ENCODE measurements at places on chromosomes 6 and 20.

DNA sequence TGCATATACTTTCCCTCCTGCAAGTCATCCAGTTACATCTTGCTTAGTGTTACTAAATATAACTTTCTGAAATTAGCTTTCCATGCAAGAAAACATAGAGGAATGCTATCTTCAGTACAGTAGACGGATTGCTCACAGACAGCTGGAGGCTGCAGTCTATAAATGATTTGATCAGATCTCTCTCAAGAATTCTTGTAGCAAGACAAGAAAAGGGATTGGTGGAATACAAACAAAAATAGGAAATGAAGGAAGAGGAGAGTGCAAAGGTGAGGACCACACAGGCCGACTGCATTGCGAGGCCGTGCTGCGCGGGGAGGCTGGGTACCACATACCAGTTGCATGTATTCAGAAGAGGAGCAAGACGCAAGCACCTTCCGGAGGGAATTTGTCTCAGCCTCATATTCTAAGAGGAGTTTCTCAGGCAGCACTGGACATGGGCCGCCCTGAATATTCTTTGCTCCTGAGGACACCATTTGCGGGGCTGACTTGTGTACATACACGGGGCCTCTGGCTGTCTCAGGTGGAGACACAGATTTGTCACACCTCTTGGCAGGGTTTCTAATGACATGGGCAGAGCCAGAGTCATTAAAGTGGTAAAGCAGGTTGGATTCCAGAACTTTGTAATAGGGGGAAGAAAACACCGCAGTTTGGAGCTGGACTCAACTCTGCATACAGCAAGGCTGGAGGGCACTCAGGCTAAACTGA lies 22.7 kb upstream of the KIF25 start:
- no peak for DNase-seq

DNA sequence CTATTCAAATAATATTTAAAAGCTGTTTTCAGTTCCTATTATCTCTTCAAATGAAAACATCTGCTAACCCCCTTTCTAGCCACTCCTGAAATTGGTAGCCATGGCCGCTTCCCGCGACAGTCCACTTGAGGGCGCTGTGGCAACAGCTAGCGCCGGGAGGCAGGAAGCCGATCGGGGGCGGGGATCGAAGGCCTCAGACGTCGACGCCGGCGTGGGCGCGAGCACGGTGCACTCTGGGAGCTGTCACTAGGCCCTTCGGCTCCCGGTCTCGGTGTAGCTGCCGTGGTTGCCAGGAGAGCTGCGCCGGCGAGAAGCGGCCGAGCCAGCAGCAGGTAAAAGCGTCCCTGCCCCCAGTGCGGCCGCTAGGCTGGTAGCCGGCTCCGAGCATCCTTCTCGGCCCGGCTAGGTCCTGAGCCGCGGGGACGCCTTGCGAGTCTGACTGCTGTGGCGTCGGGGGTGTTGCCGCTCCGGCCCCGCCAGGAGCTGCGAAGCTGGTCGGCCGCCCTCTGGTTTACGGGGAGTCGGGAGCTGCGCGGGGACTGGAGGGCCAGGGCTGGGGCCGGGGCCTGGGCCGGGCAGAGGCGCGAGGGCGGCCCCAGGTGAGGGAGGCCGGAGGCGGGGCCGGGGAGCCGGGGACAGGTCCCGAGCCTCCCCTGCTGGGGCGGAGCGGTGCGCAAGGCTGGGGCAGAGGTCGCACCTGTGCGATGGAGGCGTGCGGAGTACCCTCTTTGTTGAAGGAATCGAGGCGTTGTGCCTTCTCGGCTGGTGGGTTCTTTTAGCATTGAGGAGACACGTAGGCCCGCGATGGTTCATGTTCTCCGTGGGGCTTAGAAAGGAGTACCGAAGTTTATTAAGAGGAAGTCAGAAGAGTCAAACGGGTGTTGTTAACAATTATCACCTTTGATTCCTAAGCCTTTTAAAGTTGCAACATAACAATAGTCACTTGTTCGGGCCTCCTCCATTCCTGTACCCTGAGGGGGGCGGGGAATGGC lies at the start of gene DOP1A:
Gene DOP1A, plus strand, starts transcription at position 224 of the 992 bp plus-strand sequence. CDS start 29,307 bp downstream, outside the sequence.
- DNase-seq = peak; percentile 64

- no peak for DNase-seq
These were observed 235.8 kb upstream of the RIN2 start for GRCh38 chr20:19522071-19522801.

- no peak for DNase-seq
These were observed 16.7 kb upstream of the DEF6 start for GRCh38 chr6:35280903-35281302.

DNA sequence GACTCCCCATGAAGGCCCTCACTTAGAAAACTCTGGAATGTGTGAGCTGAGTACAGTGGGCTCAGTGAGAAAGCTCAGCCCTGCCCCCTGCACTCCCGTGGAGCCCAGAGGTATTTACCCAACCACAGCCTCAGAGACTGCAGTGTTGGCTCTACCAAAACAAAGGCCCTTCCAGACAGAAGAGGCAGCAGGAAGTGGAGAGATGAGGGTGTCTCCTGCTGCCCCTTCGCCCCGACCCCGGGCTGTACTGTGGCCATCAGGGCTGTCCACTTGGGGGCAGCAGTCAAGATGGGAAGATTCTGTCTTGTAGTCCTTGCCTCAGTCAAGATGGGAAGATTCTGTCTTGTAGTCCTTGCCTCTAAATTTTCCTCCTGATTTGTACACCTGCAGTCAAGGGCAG lies 341.3 kb downstream of the TAF4 start:
- DNase-seq = peak; percentile 17

- DNase-seq = no peak
These were observed 20.0 kb upstream of the NFATC2 start for GRCh38 chr20:51562332-51563173.

DNA sequence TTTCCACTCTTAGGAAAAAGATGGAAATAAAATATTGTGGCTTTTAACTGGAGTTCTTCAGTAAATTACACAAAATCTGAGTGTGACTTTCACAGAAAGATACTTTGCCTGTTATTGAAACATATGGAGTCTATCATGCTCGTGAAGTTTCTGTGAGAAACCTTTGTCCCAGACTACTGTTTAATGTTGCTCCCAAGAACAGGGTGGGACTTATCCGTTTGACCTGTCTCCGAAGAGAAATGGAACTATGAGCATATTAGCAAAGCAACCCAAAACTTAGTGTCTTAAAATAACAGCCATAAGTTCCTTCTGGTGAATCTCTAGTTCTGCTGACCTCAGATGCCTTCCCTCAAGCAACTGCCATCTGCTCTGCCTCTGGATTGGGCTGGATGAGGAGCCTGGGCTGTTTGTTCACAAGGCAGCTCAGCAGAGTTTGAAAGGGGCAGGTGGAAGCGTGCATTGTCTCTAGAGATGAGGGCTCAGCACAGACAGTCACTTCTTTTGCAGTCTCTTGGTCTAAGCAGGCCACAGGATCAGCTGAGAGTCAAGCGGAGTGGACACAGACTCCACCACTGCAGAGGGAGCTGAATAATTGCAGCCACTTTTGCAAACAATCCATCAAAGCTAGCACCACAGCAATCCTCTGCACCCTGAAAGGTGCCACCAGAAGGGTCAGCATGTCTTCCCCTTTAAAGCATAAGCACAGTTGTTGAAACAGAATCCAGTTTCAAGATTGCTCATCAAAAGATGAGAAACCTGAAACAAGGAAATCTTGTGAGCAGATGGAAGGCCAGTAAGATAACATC lies 52.8 kb downstream of the MYB start:
- DNase-seq = no peak

GRCh38 chr20:24366336-24367004 lies 103.0 kb upstream of the SYNDIG1 start:
- no peak for DNase-seq

GRCh38 chr6:106855117-106855516 lies 119.4 kb downstream of the CD24 start:
- no peak for DNase-seq

DNA sequence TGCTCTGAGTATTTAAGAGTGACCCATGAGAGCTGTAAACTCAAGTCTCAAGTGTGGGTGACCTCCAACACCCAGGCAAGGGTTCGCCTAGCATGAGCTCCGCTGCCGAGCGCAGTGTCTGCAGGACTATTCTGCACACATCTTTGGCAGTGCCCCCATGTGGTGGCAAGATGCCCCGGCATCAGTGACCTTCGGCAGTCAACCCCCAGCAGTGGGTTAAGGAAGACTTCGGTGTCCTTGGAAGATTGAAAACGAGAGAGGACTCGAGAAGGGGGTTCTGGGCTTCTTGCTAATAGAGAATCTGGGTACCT lies 43.1 kb downstream of the RBM38 start:
- no peak for DNase-seq

DNA sequence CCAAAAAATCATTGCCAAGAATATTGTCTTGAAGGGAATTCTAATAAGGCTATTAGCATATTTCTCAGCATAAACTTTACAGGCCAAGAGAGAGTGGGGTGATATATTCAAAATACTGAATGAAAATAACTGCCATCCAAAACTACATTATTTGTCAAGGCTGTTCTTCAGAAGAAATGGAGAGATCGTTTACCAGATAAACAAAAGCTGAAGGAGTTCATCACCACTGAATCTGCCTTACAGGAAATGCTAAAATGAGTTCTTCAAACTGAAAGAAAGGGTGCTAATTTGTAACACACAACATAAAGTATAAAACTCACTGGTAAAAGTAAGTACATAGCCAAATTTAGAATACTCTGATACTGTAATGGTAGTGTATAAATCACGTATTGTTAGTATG lies 517.0 kb downstream of the TENT5A start:
- no peak for DNase-seq

- no peak for DNase-seq
These were observed 25.3 kb upstream of the ZBTB24 start for GRCh38 chr6:109508166-109508860.

DNA sequence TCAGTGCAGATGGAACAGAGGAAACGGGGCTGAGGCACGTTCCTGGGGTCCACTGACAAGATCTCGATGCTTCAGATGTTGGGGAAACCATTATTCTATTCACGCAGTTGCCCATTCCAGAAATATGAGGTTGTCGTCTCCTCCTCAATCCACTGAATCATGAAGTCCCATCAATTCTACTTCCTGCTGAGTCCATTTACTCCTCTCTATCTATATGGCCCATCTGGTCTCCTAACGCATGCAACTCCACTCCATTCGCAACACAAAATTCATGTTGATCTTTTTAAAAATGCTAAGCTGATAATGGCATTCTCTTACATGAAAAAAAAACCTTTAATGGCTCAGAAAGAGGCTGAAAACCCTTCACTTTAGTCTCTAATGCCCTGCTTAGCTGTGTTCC lies 37.5 kb downstream of the MAP3K5 start:
- DNase-seq = no peak

DNA sequence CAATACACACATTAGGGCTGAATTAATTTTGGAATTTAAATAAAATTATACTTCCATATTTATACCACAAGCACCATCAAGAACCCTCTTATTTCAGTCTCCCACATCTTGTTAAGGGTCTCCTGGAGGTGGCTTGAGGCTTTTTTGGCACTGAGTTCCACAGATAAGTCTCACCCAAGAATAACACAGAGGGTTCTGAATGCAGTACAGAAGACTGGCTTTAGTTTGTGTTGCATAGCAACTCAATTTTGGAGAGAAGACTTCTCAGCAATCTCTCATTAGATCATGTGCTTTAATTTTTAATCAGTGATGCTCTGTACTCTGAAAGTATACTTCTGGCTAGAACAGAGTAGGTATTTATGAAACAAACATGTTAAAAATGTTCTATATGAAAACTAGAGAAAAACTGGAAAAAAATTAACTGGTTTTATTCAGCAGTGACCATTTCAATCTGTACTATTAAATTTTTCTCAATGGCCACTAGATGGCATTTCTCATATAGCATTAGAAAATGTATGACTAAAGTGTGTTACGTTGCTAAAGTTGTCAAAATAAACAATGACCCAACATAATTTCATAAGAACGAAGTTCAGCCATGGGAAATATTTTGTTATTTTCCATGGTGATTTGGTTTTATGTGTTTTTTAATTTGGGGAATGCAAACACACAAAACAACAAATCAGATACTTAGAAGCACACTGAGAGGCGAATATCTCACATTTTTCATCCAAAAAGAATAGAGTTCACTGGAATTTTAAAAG lies 32.7 kb upstream of the MAP7 start:
- no peak for DNase-seq

DNA sequence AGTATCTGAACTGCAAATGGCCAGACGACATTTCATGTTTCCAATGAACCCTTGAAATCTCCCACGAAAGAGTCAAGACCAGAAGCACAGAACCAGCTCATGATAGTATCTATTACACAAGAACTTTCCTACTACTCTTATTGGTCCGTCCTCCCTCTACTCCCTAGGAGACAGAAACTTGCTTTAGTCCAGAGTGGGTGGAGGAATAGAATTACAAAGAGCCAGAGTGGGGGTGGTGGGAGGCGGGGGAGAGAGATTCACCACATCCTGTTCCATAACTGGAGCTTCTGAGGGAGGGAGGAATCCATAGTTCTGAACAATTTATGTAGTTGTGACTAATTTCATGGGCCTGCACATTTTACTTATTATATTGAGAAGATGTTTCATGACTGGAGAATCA lies 18.5 kb upstream of the WFDC10A start:
- no peak for DNase-seq

GRCh38 chr6:131740161-131740560 lies 29.3 kb upstream of the CTAGE9 start:
- no peak for DNase-seq

DNA sequence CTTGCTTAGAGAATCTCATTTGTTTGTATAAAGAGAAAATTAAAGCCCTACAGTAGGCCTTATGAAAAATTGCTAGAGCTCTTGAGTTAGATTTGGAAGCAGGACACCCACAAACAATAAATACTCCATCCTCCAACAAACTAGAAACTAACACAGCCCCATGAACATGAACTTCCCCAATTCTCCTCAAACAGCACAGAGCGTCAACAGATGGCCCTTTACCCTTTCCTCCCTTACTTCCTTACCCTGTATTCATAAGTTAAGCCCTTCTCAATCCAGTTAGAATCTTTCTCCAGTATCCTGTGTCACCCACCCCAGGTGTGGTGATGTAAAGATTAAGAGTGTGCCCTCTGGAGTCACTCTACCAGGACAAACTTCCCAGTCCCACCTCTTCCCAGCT lies 113.7 kb downstream of the UNC5CL start:
- DNase-seq = no peak

GRCh38 chr20:57693002-57693582 lies 16.7 kb downstream of the PMEPA1 start:
- no peak for DNase-seq

- DNase-seq = no peak
These were observed 248.4 kb upstream of the JARID2 start for GRCh38 chr6:14997507-14997906.

- DNase-seq = no peak
These were observed 246.5 kb downstream of the TBX18 start for GRCh38 chr6:84517741-84518530.

- no peak for DNase-seq
These were observed 46.3 kb upstream of the STXBP5 start for GRCh38 chr6:147157930-147158329.

All from iPS DF 19.7 (cell line).